ENCODE measurements at places on chromosomes 2 and 18.

DNA sequence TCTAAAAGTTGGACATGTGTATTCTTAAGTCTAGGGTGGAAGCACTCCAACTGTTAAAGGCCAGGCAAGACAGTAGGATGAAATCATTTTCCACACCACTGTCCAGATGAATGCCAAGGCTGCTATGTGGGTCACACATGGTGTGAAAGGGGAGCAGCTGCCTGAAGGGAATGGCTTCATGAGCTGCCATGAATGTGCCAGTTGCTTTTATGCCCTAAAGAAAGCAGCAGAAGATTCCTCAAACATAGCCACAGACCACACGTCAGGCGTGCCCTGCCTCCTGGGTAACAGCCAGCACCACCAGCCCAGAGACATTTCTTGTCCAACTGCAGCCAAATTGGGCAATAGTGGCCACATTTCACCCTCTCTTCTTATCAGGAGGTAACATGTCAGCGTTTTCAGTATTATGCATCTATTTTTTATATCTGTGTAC is 130.2 kb downstream of the MTCL1 start:
- DNase-seq, result no peak

GRCh38 chr18:1499265-1499664 is 594.6 kb downstream of the ADCYAP1 start:
- DNase-seq, result no peak

- no peak for DNase-seq
Observed at GRCh38 chr18:78994531-78994930, 14.9 kb downstream of the SALL3 start.

DNA sequence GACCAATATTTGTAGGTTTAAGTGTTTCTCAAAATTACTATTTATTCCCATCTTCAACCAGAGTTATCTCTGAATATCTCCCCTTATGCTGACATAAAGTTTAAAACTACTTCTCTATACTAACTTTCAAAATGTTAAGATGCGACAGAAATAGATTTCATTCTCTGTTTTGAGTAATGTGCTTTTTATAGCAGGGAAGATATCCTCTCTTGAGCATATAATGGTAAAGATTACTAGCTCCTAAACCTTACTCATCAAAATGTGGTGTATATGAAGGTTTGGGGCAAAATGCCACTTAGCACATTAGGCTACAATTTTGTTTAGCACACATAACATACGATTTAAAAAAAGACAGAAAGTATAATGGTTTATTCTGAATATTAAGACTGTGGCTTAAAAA is 54.4 kb downstream of the CWC22 start:
- no peak for DNase-seq

DNA sequence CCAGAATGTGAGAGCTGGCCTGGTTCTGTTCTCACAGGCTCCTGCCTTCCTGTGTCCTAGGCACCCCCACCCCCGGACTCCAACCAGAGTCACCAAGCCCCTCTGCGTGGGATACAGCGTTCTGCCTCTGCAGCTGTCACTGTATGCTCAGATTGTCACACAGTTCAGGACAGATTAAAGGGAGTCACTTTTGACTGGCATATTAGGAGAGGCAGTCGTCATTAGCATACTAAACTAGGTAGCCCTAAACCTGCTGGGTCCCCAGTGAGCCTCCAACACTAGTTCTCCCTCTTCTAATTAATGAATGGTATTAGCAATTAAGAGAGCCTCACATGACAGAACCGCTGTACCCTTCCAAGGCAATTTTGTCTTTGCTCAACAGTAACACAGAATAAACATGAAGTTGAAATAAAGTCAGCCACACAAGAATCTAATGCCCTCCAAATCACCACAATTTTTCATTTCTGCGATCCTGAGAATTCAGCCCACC is 340.2 kb downstream of the CMPK2 start:
- DNase-seq, result no peak

- DNase-seq, result no peak
Observed at GRCh38 chr2:39541011-39541930, 104.2 kb upstream of the MAP4K3 start.

- DNase-seq, result no peak
Observed at GRCh38 chr2:170073288-170073687, 104.7 kb upstream of the MYO3B start.

GRCh38 chr18:47203626-47204464 is 27.7 kb upstream of the IER3IP1 start:
- no peak for DNase-seq

- no peak for DNase-seq
Observed at GRCh38 chr2:18422432-18423165, 137.9 kb downstream of the RDH14 start.

- DNase-seq, result no peak
Observed at GRCh38 chr2:34912084-34912483, 1313.0 kb upstream of the FAM98A start.

GRCh38 chr2:186748354-186748753 is 54.5 kb downstream of the FAM171B start:
- no peak for DNase-seq

DNA sequence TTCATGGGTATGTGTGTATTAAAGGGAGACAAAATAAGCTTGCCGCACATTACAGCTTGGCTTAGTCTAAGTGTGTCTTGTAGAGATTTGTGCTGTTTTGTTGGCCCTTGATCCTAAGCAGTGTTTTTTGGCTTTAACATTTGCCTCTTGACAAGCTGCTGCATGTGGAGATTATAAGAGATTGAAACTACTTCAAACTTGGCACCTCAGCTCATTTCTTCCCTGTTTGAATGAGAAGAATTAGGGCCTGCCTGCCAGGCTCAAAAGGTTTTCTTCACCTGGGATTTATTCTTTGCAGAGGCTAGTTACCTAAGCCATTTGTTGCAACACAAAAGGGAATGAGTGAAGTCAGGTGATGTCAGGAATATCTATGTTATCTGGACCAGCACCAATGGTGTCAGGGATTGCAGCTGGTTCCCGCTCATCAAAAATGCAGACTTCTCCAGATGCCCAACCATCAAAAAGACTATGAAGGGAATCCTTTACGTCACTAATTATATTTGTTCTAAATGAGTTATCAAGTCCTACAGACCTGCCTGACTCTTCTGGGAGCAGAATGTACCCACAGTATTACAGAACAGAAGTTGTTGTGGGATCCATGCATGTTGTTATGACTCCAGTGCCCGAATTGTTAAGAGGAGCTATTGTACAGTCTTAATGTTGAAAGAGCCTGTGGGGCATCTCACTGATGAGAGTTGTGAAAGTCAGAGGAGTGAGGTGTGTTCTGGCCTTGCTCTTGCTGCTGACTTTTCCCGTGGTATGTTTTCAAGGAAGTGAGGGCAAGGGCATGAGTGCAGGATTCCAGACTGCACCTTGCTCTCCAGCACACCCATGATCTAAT is 31.0 kb downstream of the ABCA12 start:
- no peak for DNase-seq

DNA sequence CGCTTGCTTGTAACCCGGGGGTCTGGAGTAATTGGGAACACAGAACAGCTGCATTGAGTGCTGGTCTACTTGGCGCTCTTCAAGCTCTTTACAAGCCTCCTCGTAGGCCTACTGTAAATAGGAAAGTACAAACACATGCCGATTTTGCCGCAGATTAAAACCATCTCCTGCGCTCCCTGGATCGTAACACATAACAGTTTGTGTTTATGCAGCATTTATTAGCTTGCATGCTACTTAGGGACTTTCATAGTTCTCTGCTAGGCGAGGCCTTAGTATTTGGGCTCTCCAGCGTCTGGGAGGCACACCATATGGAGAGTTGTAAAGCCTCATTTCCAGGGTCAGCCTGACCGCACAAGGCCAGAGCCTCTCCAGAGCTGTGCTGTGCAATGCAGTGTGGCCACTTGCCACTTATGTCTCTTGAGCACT is 84.0 kb upstream of the HAAO start:
- DNase-seq, result no peak

- DNase-seq, result no peak
Observed at GRCh38 chr2:178119179-178119922, 7.1 kb downstream of the RBM45 start.

DNA sequence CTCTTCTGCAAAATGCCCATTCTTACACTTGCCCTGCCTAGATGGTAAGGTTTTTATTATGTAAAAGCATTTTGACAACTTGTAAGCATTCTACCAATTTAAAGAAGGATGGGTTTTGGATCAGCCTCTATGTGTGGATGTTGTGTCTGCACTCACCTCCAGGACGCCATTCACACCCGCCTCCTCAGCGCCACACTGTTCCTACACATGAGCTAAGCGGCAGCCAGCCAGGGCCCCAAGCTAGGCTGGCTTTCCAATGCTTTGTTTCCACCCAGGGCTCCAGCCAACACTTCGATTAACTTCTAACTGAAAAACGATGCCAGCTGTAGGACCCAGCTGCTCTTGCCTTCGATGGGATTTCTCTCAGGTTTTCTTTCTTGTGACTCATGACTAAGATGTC is 73.3 kb upstream of the FZD7 start:
- no peak for DNase-seq

- no peak for DNase-seq
Observed at GRCh38 chr2:20213651-20214565, 11.0 kb downstream of the SDC1 start.

GRCh38 chr2:11750917-11751316 is 4.5 kb downstream of the LPIN1 start:
- no peak for DNase-seq

- DNase-seq, result no peak
Observed at GRCh38 chr2:113058998-113059960, at the start of gene IL36RN. IL36RN (plus strand) TSS chr2:113059198; CDS start chr2:113059439, 241 bp downstream.

DNA sequence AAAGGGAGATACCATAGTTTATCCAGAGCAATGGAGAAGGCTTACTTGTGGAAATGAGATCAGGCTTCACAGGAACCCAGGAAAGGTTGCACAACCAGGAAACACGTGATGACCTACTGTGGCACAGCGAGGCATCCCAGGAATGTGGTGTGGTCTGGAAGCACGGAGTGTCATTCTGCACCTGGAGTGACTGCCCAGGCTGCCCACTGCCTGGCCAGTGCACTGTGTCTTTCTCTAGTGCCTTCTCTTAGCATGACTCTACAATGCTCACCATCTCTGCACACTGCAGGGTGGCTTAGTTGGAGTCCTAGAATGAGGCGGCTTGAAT is 48.9 kb downstream of the CHST9 start:
- no peak for DNase-seq

GRCh38 chr2:189569295-189569910 is 11.2 kb downstream of the SLC40A1 start:
- DNase-seq, result no peak

DNA sequence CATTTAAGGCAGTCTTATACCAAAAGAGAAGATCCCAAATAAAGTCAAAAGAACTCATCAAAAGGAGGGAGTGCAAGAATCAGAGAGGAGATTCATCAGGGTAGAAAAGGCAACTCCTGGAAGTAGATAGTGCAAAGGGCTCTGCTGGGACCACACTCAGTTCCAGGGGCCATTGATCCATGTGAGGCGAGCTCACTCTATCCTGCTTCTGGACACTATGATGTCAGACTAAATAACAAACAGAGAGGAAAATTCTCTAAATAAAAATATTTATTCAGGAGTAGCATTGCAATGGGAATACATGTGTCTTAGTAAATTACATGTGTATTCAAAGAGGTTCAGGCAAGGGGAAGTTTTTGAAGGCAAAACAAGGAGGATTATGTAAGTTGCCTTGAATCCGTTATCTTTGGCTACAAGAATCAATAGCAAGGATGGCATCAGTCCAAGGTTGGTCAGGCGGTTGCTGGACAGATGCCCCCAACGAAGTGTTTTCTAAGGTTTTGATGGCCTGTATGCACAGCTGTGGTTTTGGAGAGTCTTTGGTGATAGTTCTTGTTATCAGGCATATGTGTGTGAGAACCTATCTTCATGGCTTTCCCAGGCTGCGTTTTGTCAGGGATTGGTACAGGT is 13.2 kb upstream of the SERPINB12 start:
- no peak for DNase-seq

GRCh38 chr2:160666154-160667060 is 172.8 kb upstream of the RBMS1 start:
- DNase-seq, result no peak

GRCh38 chr2:205245001-205245400 is 437.3 kb upstream of the NRP2 start:
- DNase-seq, result no peak

GRCh38 chr2:176589287-176589686 is 320.0 kb downstream of the MTX2 start:
- no peak for DNase-seq

- DNase-seq, result no peak
Observed at GRCh38 chr2:139000131-139000785, 220.1 kb upstream of the NXPH2 start.

DNA sequence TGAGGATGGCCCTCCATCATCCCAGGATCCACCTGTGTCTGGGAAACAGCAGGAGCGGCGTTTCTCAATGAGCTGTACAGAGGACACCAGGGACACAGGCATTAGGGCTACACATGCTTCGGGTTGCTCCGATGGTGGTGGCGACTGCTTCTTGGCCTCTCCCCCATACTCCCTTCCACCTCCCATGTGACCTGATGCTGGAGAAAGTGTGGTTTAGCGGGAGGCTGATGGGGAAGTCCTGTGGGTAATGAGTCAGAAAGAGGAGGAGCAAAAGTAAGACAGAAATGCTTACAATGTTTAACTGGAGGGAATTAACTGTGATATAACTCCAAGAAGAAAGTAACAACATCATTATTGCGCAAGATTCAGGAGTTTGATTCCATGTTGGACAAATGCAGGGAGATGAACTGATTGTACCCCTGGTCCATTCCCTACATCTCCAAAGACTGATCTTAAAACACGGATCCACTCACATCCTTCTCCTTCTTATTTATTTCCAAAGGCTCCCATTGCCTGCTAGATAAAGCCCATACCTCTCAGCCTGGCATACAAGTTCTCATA is 186.6 kb downstream of the NRP2 start:
- peak; percentile 33 for DNase-seq

DNA sequence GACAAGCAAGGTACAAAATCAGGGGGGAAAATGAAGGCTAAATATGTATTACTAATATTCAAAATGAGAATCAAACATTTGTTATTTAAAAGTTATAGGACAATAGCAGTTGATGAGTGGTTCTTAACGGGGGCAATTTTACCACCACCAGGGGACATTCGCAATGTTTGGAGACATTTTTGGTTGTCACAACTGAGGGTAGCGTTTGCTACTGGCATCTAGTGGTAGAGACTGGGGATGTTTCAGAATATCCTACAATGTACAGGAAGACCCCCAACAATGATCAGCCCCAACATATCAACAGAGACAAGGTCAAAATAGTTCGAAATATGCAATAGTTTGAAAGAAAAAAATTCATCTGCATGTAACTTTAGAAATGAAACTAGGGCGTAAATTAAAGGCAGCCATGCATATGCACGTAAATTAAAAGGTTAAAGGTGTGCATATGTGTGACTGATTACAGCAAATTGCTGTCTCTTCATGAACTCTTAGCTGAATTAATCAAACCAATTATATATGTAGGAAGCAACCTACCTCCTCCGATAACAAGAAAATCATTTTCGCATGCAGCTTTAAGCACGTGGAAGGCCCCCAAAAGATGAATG is 61.2 kb upstream of the CUL3 start:
- no peak for DNase-seq

- DNase-seq, result no peak
Observed at GRCh38 chr2:21181957-21182356, 58.2 kb downstream of the TDRD15 start.
